ENCODE measurements at places on chromosomes 2 and 18.

DNA sequence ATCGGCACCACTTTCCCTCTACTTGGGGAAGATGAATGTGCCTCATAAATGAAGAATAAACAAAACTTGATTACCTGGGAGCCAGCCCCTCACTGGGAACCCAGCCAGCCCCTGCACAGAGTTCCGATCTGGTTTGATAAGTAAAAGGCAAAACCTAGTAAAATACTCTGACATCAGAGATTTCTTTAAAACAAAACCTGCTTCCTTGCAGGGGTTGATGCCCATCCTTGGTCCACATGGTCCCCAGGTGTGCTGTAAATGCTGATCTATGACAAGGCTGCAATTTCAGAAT, 218.8 kb upstream of the APCDD1 start:
- no peak for DNase-seq

DNA sequence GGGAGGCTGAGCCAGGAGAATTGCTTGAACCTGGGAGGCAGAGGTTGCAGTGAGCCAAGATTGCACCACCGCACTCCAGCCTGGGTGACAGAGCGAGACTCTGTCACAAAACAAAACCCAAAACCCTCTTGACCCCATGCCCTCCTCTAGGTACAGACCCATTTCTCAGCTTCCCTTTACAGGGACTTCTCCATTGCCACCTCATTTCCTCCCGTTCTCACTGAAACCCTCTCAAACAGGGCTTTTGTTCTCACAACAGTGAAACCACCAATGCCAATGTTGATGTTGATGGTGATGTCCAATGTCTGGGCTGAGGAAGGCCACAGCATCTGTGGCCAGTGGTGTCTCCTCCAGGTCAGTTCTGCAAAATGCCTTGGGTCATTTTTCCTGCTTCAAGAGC, 69.0 kb upstream of the ZCCHC2 start:
- no peak for DNase-seq

DNA sequence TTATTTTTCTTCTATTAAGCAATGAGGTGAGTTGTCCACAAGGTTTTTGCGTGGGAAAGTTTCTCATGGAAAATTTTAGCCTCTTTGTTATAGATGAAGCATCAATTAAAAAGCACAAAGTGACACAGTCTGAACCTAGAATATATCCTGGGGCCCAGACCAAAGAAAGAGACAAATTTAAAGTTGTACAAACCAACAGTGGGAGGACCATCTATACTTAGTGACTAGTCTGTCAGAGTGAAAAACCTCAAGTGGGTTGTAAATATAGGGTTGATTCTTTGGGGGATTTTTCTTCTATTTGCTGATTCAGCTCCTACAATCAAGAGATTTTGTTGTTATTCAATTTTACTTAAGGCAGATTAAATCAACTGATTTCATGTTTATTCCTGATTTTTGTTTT, 256.2 kb downstream of the SATB2 start:
- no peak for DNase-seq

DNA sequence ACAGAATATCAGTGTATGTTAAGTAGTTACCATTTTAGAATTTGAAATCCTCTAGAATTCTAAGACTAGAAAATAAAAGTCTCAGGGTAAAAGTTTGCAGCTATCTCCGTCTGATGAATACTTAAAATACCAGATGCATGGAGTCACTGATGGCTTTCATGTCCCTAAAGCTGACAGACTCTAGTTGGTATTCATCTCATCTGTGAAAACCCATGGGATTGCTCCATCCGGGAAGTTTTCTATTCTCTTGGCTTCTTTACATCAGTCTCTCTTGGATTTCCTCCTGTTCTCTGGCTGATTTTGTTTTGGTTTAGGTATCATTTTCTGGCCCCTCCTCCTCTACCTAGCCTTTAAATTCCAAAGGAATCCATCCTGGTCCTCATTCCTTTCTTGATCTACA, 465.6 kb upstream of the POU3F3 start:
- DNase-seq, result no peak

DNA sequence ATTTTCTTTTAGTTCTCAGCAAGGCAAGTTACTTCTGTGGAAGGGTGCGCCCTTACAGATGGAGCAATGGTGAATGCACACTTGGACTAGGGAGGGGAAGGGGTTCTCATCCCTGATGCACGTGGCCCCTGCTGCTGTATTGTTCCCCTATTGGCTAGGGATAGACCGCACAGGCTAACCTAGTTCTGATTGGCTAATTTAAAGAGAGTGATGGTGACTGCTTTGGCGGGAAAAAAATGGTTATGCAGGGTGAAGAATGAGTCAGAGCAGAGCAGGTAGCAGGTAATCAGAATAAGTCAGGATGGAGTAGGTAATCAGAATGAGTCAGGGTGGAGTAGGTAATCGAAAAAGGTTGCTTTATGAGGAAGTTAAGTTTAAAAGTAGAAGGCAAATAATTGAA, 171.5 kb downstream of the MTCL1 start:
- DNase-seq, result no peak

- DNase-seq, result no peak
Measured at GRCh38 chr2:85151026-85151425, 17.8 kb downstream of the TCF7L1 start.

DNA sequence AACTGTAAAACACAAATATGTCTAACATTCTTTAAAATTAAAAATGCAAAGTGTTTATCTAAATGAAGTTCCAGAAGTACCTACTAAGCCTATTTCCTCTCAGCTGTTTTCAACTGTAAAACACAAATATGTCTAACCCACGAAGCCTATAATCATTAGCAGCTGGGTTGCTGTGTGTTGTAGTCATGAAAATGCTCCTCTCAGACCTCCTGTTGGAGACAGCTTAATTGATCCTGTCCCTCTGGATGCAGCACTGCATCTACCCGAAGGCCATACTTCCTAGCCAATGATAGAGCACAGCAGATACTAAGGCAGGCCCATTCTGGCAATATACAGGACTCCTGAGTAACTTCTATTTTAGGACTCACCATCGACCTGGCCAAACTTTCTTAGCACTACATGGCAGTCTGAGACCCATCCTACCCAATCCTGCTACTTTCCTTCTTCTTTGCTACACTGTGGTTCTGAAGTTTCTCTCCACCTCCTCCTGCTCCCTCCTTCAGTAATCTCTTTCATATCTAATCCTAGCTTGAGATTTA, 92.5 kb upstream of the RBBP8 start:
- DNase-seq, result no peak

DNA sequence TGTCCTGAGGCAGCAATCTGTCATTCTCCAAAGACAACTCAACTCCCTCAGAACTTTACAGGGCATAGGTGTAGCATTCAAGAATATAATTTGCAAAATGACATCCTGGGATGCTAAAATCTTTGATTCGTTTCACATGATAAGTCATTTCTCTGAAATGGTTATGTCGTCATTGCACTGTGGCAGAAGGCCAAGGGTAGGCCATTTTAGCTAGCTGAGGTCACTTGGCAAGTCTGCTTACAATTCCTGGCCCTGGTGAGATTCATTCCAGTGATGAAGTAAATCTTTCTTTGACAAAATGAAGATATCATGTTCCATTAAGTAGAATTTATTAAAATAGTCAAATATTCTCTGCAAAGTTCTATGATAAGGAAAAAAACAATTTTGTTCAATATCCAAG, 1410.3 kb upstream of the LRRTM1 start:
- no peak for DNase-seq

DNA sequence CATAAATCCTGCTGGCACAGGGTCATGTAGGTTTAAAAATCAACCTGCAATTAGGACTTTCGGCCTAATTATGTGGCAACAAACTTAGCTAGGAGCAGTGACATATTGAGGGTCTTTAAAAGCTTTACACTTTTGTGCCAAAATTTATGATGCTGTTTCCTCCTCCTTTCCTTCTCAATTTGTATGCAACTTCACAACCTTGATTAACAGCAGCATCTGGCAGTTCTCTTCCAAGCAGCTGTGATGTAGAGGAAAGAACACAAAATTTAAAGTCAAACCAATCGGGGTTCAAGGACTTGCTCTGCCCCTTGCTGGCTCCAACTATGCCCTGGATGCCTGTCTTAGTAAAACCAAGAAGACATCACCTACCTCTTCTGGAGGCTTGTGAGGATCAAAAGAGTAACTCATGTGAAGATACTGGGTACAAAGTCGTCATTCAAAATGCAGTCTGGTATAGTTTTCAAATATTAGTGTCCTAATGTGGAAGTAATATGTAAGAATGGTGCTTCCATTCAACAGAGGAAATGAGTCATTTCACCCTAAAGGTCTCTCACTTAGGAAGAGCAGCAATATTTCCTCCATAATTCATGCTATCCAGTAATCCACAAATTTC, 94.7 kb downstream of the ANKRD44 start:
- no peak for DNase-seq

GRCh38 chr2:8437228-8437948, 244.5 kb upstream of the ID2 start:
- DNase-seq, result no peak

All from ACHN (cell line).